ENCODE measurements at places on chromosomes 13 and 19. TPM values are rescaled to one million over a fixed set of nuclear protein-coding genes. Genes with fewer than 3 reads are reported as not detected.

The AKAP11 gene
- total RNA-seq: 76.2 TPM

The RUBCNL gene
- total RNA-seq: 3.3 TPM

The FFAR2 gene
- total RNA-seq: under 0.01 TPM

The LILRB1 gene
- not detected for total RNA-seq

The SLITRK5 gene
- total RNA-seq: 29.3 TPM

The RNF17 gene
- 3.3 TPM for total RNA-seq

The ZNF570 gene
- total RNA-seq: 42.8 TPM

The CYP2B6 gene
- not detected for total RNA-seq

The ZAR1L gene
- not detected for total RNA-seq

DNA sequence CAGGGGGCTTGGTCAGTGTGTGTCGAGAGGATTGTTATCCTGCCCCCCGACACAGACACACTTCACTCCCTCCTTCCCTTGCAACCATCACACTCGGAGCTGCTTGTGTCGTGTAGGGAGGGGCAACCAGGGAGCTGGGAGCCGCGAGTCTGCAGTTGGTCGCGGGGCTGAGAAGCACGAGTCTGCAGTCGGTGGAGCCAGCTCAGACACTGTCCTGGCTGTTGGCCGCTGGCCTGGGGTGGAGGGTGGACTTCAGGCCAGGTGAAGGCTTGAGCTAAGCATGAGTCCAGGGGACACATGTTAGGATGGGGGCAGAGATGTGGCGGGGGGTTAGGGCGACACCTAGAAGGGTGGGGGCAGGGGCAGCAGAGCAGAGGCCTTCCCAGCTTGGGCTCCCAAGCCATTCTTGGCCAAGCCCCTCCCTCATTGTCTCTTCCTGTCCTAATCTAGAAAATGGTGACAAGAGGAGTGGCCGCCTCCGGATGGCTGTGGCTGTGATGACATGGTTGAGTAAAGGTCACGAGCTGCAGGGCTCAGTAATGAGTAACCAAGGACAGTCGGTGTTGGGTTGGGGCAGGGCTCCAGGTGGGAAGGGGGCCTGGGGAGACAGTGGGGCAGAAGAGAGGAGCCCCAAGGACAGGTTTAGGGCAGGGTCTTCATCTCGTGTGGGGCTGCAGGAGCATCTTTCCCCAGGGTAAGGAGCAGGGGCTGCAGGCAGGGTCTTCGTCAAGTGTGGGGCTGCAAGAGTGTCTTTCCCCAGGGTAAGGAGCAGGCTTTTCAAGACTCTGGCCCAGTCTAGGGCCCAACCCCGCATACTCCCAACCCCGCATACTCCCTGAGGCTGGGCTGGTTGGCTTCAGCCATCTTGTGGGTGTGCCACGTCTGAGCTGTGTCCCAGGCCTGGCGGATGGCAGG is 8.6 kb downstream of the PPP5C start:
- DNase-seq: no peak

- no peak for DNase-seq
These were observed 47.5 kb upstream of the GSX1 start for GRCh38 chr13:27744801-27745200.

DNA sequence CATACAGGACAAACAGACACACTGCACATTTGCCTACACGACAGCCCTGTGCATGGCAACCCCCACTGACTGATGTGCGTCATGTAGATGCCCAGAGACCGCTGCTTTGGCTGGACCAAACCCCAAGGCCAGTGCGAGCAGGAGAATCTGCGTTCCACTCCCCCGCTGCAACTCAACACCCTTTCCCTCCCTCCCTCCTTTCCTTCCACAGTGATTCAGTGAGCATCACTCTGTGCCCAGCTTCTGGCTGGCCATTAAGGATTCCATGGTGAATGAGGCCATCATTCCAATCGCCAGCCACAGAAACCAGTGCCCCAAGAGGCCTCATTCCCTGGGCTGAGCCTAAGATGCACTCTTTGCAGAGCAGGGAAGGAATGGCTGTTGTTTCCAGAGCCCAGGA is 61.6 kb downstream of the GSX1 start:
- DNase-seq: no peak

DNA sequence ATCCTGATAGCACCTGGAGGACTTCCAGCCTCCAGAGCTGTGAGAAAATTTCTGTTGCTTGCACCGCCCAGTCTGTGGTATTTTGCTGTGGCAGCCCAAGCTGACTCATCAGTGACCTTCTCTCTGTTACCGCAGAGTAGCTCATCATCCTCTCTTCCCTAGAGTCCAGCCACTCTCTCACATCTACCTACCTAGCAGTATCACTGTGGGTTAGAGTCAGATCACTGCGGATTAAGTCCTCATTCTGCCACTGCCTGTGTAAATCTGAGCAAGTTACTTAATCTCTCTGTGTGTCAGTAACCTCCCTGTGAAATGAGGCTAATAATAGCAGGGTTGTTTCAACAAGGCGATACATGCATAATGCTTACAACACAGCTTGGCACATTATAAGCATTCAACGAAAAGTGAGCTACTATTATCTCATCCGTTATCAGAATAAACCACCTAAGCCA is 40.3 kb upstream of the USPL1 start:
- DNase-seq: no peak

- no peak for DNase-seq
These were observed 3.7 kb upstream of the ZNF415 start for GRCh38 chr19:53136432-53136831.

- DNase-seq: peak; percentile 54
These were observed 4.3 kb downstream of the FAAP24 start for GRCh38 chr19:32976223-32976805.

- no peak for DNase-seq
These were observed at the start of gene B3GNT3 for GRCh38 chr19:17794731-17795494. Gene B3GNT3 (plus strand): TSS chr19:17795138. CDS start chr19:17807808, 12,670 bp downstream.

- no peak for DNase-seq
These were observed 192.8 kb upstream of the IRS2 start for GRCh38 chr13:109979228-109979627.

GRCh38 chr19:41876847-41877832 is at the start of gene CD79A:
Gene CD79A (plus strand): TSS chr19:41877279. CDS start chr19:41877305, 26 bp downstream.
- DNase-seq: no peak

- no peak for DNase-seq
These were observed 1369.9 kb downstream of the EFNB2 start for GRCh38 chr13:105165449-105166125.

GRCh38 chr13:20173116-20173746 is 12.4 kb upstream of the GJA3 start:
- no peak for DNase-seq

GRCh38 chr13:84927442-84928169 is 871.6 kb downstream of the SLITRK6 start:
- no peak for DNase-seq

DNA sequence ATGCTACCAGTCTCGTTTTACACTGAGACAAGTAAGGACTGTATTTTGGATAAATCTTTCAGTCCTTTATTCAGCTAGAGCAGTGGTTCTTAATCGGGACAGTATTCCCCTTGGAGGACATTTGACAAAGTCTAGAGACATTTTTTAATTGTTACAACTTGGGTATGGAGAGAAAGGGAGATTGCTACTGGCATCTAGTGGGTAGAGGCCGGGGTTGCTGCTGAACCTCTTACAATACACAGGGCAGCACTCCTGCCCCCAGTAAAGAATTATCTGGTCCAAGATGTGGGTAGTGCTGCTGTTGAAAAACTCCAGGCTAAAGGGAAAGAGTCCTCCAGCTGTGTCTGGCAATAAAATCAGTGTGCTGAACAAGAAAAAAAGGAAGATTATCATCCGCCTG is 334.8 kb downstream of the SLC7A1 start:
- DNase-seq: no peak

DNA sequence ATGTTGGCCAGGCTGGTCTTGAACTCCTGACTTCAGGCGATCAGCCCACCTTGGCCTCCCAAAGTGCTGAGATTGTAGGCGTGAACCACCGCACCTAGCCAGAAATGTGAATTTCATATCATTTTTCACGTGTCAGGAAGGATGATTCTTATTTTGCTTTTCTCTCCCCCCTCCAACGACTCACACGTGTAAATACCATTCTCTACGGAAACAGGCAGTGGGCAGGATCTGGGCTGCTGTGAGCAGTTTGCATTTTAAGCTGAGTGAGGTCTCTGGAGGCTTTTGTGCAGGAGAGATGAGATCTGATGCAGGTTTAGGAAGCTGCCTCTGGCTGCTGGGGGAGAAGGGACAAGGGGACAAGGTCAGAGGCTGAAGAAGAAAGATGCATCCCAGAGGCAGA is 11.9 kb downstream of the ANKRD24 start:
- no peak for DNase-seq

- DNase-seq: no peak
These were observed 49.1 kb upstream of the EHD2 start for GRCh38 chr19:47663911-47664771.

GRCh38 chr19:648305-648704 is 8.6 kb downstream of the FGF22 start:
- no peak for DNase-seq

DNA sequence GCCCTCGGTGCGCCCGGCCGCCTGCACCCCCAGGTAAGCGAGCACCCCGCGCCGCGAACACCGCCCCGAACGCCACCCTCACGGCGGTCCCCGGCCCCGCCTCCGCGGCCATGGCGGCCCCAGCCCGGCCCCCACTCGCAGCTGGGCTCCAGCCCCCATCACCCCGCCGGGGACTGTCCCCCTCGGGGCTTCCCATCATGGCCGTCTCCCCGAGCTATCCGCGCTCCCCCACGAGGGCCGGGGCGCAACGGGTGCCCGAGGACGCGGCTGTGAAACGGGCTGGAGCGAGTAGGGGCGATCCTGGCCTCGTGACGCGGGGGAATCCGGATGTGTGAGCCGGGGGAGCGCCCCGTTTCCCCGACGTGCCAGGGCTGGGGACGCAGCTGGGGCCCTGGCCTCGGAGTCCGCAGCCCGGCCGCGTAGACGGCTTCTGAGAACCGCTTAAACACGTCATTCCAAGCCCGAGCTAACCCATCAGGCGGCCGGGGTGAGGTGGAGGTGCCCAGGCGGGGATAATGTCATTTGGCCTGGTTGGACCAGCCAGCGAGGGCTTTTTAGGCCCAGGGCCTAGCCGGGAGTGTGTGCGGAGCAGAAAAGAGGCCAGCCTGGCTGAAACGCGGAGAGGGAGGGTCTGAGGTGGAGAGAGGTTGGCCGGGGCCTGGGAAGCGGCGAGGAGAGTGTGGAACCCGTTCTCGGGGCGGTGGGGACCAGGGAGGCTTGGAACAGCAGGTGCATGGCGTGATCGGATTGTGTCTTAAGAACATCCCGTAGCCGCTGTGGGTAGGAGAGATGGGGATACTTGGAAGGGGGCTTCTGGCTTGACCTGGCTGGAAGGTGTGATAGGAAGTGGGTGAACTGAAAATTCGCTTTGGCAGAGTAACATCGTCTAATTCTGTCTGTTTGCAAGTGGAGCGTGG is 550 bp downstream of the CERS4 start:
- peak; percentile 57 for DNase-seq

DNA sequence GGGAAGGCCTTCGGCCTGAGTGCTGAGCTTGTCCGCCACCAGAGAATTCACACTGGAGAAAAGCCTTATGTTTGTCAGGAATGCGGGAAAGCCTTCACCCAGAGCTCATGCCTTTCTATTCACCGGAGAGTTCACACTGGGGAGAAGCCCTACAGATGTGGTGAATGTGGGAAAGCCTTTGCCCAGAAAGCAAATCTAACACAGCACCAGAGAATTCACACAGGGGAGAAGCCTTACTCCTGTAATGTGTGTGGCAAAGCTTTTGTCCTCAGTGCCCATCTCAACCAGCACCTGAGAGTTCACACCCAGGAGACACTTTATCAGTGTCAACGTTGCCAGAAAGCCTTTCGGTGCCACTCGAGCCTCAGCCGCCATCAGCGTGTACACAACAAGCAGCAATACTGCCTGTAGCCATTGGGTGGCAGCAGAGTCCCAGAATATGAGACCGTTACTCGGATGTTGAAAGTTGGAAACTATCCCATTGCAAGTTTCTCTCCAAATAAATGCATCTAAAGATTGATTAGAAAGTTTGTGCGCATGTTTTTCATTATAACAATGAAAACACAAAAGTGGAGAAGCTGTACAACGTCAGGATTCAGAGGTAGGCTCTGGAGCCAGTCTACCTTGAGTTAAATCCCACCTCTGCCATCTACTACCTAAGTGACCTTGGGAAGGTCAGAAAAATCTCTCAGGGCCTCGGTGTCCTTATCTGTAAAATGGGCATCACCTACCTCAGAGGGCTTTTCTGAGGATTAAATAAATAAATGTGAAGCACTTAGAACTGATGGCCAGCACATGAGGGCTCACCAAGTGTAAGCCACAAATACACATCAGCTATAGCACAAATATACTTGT is 21.1 kb downstream of the ZNF473 start:
- peak; percentile 60 for DNase-seq

GRCh38 chr19:34317311-34317927 is 47.6 kb upstream of the GPI start:
- no peak for DNase-seq

GRCh38 chr19:8069096-8069973 is 16.8 kb downstream of the CCL25 start:
- no peak for DNase-seq

GRCh38 chr13:98801626-98802418 is 49.4 kb upstream of the SLC15A1 start:
- DNase-seq: no peak

GRCh38 chr19:7916103-7916954 is 1.7 kb downstream of the TGFBR3L start:
- no peak for DNase-seq

DNA sequence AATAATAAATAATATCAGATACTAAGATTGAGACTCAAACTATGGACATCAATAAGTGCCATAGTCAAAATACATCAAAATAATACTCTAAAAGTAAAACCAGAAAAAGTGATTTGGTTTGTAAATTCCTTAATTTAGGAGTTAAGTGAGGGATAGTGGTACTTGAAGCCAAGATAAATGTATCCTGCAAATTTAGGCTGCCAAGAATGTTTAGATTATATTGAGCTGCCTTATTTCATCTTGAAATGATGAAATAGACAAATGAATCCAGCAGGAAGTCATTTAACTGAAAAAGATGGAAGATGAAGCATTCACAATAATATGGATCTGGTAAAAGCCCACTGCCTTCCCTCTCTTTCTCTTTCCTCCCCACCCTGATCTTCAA is 112.3 kb downstream of the LRCH1 start:
- DNase-seq: no peak

GRCh38 chr13:111562716-111563115 is 242.3 kb downstream of the TEX29 start:
- no peak for DNase-seq

DNA sequence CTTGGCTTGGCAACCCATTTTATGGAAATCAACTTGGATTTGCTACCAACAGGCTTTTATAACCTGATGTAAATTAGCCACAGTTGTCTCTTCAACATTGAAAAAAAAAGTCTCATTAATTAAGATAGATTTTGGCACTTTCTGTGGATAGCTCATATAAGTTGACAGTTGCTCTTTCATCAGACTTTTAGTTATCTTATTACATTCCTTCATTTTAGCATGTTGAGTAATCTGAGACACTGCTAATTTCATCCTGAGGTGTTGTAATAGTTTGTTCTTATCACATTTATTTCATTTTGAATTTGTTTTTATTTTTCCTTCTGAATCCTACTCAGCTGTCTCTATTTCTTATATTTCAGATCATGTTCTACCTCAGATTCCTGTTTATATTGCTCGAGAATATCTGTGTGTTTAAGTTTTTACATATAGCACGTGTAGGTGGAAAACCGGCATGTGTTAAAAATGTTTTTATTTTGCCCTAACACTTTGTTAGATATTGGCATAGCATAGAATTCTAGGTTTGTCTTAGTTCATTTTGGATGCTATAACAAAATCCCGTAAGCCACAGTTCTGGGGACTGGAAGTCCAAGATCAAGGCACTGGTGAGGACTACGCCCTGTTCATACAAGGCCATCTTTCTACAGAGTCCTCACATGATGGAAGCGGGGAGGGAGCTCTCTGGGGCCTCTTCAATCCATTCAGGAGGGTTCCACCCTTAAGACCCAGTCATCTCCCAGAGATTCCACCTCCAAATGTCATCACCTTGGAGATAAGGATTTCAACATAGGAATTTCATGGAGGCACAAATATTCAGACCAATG is 239.4 kb downstream of the COL4A1 start:
- no peak for DNase-seq

Data from frontal cortex (tissue), 4 donors.